Osteoblast (primary cell): ENCODE measurements at places on chromosomes 12 and 14.

GRCh38 chr12:51000245-51000644, 25.9 kb downstream of the SLC11A2 start:
- peak; percentile 75 for DNase-seq

DNA sequence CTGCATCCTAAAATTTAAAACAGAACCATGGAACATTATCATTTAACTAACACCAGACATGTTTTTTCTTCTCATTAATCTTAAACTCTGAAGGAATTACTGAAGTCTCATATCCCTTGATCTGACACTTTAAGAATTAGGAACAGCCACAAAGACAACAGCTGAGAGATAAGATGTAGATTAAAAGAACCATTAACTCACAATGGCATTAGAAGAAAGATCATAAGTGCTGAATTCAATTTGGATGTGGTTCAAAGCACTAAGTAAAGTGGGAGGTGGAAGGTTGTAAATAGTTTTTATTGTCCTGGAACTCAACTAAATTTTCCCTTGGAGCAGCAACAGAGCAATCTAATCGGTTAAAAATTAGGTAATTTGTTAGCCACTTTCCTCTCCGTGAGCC, 199.0 kb upstream of the ATP2B1 start:
- DNase-seq = no peak

- no peak for DNase-seq
These were observed 312.5 kb downstream of the LRIG3 start for GRCh38 chr12:58607805-58608204.

GRCh38 chr14:89368490-89369477, 48.2 kb downstream of the FOXN3 start:
- DNase-seq = no peak

DNA sequence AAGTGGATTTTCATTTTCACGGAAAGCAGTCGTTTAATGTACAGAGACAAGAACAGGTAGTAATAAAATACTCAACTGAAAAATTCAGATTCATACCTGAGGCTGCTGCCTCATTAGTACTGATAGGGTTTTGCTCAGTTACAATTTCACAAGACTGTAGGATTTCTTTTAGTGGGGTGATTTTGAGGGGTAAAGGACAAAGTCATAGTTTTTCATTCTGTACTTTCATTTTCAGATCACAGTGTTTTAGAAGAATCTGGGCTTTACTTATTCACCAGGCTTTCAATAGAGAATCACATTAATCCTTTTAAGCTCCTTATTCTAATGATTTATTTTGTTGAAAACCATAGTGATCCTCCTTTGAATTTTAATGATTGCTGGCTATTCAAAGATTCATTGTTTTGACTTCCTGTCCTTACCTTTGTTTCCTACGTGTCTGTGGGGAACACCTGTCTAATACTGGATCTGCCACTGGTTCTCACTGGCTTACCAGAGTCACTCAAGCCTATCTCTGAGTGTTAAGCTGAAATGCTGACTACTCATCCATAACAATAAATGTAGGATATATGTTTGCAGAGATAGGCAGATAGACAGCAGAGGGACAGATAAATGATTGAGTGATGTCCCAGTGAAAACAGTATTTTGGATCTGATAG, 243.8 kb upstream of the NPAS3 start:
- DNase-seq = no peak

GRCh38 chr14:74673768-74674167, 39.1 kb downstream of the AREL1 start:
- no peak for DNase-seq
